ENCODE measurements at places on chromosomes 12 and 14.

GRCh38 chr12:127070515-127071157 lies 1196.3 kb upstream of the TMEM132C start:
- DNase-seq, result no peak

DNA sequence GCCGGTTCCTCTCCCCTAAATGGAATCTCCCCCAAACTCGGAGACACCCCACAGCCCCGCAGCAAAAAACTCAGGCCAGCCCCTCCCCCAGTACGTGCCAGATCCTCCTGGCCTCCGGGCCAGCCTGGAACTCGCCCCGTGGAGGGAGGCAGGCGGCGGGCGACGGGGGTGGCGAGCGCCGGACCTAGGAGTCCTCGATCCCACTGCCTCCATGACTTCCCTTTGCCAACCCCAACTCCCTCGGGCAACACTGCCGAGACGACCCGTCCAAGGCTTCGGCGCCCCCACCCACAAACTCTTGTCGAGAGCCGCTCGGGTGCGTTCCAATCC lies 400 bp downstream of the ADCY6 start:
- no peak for DNase-seq

- no peak for DNase-seq
These were observed 1.4 kb upstream of the PRIM1 start for GRCh38 chr12:56753566-56753965.

GRCh38 chr12:19138956-19139355 lies 9.4 kb downstream of the PLEKHA5 start:
- DNase-seq, result no peak

DNA sequence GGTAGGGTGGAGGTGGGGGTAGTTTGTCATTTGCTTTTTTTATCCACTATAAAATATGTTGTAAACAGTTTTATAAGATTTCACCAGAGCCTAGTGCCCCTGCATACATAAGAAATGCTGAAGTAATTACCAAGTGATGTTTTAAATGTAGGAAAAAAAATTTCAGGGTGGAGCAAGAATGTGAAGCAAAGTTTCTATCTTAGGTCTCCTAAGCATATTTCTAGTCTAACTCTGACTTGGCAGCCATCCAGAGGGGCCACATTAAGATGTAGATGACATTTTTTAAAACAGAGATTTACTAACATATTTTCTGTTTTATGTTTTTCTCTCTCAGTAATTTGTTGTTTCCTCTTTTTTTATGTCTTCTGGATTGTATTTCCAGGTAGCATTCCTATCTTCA lies 15.8 kb upstream of the KRAS start:
- DNase-seq, result no peak

DNA sequence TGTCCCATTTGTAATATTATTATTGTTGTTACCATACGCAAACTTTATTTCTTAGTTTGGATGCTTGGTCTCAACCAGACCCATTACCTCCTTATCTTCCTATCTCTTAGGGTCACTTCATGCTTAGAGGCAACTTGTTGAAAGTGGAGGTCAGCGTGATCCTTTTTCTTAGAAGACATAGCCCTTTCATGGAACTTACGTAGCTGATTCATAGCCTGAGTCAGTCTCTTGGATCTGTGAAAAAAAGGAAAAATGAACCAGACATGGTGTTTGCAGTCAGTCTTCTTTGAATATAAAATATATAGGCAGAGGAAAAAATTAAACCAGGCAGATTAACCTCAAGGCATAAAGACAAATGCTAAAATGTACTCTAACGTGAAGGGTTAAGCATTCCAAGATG lies 613.7 kb downstream of the DIO2 start:
- DNase-seq, result no peak

DNA sequence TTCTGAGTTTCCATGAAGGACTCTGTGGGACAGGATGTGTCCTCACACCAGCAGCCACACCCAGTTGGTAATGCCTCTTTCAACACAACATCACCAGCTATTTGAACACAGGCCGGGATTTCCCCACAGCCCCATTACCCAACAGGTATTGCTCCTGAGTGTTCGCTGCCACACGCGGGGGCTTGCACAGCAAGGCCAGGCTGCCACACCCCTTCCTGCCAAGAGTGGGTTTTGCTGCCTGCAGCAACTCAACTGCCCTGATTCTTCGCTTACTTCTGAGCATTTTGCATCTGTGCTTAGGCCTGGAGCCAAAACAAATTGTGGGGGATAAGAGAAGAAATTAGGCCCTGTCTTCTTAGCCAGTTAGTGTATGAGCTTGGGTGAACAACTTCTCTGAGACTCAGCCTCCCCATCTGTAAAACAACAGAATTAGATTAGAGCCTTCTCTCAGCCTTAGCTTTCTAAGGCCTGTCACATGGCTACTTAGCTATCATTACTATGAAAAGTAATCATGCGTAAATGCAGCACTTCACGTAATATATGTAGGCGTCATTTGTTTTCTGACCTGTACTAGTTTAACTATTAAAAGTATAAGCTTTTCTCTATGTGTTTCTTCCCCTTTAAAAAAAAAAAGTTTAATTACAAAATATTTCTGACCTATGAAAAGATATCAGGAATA lies 20.0 kb downstream of the CKAP4 start:
- peak; percentile 62 for DNase-seq

- no peak for DNase-seq
These were observed 78.3 kb upstream of the PSMA6 start for GRCh38 chr14:35213869-35214387.

DNA sequence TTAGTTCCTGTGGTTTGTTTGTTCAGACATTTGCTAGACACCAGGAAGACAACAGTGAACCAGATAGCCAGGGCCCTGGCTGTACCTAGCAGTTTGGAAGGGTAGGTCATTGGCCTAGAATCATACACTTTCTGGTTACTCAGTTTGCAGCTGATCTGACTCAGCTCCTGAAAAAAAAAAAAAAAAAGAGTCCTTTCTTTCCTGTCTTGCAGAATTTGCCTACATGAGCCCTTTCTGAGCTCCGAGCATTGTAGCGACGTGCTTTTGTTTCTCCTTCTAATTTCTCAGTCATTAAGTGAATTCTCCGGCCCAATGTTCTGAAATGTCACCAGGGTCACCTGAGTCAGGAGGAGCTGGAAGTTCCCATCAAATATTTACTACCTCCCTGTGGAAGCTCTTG lies 2.4 kb downstream of the CABP1 start:
- no peak for DNase-seq

DNA sequence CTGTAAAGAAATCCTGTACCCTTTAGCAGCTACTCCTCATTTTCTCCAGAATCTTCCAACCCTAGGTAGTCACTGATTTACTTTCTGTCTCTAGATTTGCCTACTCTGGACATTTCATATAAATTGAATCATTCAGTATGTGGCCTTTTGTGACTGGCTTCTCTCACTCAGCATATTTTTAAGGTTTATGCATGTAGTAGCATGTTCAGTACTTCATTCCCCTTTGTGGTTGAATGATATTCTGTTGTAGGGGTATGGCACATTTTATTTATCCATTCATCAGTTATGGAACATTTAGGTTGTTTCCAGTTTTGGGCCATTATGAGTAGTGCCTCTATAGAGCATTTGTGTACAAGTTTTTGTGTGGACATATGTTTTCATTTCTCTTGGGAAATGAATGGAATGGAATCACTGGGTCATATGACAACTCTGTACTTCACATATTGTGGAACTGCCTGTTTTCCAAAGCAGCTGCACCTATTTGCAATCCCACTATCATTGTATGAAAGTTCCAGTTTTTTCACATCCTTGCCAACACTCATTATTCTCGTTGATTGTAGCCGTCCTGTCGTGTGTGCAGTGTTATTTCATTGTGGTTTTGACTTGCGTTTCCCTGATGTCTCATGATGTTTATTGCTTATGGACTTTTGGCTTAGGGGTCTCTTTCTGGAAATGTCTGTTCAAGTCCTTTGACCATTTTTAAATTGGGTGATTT lies 57.2 kb downstream of the ATF7IP start:
- no peak for DNase-seq

GRCh38 chr12:113204804-113205203 lies 16.5 kb upstream of the TPCN1 start:
- DNase-seq, result no peak

- DNase-seq, result no peak
These were observed 76.4 kb upstream of the FAR2 start for GRCh38 chr12:29072631-29073030.

DNA sequence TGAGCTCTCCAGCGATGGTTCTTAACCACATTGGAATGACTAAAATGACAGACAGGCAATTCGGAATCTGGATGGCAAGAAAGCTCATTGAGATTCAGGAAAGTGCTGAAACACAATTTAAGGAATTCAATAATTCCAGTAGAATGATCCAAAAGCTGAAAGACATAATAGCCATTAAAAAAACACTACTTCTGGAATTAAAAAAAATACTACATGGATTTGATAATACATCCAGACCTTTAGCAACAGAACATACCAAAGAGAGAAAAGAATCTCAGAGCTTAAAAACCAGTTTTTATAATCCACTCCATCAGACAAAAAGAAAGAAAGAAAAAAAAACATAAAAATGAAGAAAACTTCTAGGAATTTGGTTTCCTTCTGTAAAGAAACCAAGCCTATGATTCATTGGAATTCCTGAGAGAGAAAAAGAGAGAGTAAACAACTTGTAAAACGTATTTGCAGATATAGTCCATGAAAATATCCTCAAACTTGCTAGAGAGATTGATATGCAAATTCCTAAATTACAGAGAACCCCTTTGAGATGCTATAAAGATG lies 52.8 kb downstream of the SLCO1B1 start:
- no peak for DNase-seq

- no peak for DNase-seq
These were observed 80.2 kb downstream of the PAX9 start for GRCh38 chr14:36741858-36742257.

DNA sequence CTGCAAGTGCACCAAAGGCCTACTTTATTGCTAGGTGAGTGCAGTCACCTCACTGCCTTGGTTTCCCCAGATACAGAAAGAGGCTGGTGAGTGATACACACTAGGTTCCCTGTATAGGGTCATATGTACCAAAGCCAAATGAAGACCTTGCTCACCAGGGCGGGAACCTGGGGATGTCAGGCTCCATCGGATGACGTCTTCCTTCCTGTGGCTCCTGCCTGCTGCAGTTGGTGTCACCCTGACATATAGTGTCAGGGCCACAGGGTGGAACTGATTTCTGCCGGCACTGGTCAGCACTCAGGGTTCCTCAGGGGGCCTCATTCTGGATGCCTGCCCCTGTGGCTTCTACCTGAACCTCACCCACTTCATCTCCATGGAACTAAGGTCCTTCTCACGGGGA lies 43.1 kb downstream of the PLEKHG3 start:
- no peak for DNase-seq

GRCh38 chr14:33163109-33163508 lies 224.4 kb downstream of the NPAS3 start:
- no peak for DNase-seq

DNA sequence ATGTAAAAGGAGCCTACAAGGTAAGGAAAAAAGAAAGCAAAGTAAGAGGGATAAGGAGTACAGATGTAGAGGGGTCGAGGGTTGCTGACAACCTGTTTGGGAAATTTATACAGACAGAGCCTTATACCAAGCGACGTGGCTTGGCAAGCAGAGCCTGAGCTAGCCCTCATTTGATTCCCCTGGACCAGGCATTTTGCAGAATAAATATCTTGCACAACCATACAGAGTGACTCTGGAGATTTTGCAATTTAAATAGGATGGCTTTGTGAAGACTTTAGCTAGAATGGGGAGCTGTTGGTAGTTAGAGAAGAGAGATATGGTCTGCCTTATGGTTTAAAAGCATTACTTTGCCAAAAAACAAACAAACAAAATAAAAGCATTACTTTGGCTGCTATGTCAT lies 11.1 kb upstream of the ANO6 start:
- no peak for DNase-seq

DNA sequence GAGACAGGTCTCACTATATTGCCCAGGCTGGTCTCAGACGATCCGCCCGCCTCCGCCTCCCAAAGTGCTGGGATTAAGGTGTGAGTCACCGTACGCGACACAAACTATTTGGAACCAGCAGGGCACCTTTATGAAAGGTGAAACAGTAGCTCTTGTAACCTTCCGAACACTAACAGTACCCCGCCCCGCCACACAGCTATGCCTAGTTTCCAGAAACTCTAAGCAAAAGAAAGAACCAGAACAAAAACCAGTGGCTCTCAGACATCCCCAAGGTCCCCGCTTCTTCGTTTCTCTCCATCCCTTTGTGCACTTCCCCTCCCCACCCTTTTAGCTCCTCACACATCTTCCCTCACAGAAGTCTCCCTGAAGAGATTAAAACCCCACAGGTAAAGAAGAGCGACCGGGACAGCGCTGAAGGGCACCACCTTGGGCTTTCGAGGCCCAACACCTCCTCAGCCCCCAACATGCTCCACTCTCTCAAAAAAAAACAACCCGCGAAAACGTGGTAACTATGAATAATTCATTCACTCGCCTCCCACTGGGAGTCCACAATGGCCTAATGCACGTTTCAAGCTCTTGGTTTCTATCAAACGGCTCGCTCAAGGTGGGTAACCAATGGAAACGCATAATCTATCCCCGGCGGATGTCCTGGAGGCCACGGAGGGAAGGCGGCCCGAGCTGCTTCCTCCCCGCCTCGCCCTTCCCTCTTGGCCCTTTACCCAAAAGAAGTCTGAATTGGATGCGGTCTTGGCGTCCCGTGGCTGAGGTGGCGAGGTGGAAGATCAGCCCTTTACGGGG lies 877 bp downstream of the BAG5 start:
- DNase-seq, result peak; percentile 37

- DNase-seq, result no peak
These were observed 71.3 kb downstream of the TSPAN9 start for GRCh38 chr12:3148366-3149000.

DNA sequence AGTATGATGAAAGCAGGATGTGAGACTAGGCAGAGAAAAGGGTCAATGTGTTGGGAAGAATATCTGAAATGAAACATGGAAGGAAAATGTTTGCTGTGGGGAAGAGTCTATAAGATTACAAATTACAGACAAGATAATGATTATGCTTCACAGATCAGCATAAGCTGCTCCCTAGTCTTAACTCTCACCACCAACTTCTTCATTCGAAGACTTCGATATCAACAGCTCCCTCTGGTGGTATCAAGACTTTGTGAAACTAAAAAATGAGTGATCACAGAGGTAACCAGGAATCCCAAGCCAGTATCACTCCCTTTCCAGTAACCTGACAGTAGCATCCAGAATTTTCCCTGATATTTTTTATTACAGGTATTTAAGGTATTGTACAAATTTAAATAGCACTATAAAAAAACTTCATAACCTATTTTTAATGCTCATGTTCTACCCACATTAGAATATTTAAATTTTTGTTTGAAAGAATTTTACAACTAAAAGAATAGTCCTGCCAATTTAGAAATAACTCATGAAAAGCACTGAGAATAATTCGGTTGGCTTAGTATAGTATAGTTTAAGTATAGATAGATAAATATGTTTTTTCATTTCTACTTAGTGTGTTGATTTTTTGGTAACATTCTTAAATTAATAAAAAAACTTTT lies 84.4 kb downstream of the C2CD5 start:
- peak; percentile 13 for DNase-seq

- DNase-seq, result no peak
These were observed 92.1 kb downstream of the NINJ2 start for GRCh38 chr12:570921-571794.
